ENCODE measurements at places on chromosomes 7 and 10.

- DNase-seq: no peak
These were observed 10.1 kb downstream of the HACD1 start for GRCh38 chr10:17607060-17607459.

GRCh38 chr7:84204655-84205054 is 10.1 kb upstream of the SEMA3A start:
- DNase-seq: peak; percentile 56

GRCh38 chr10:73894245-73894971 is 16.5 kb upstream of the PLAU start:
- DNase-seq: no peak

- DNase-seq: no peak
These were observed 32.6 kb downstream of the DUSP5 start for GRCh38 chr10:110530131-110530831.
